Liver (tissue), 10 donors: ENCODE measurements at places on chromosomes 4 and X.

DNA sequence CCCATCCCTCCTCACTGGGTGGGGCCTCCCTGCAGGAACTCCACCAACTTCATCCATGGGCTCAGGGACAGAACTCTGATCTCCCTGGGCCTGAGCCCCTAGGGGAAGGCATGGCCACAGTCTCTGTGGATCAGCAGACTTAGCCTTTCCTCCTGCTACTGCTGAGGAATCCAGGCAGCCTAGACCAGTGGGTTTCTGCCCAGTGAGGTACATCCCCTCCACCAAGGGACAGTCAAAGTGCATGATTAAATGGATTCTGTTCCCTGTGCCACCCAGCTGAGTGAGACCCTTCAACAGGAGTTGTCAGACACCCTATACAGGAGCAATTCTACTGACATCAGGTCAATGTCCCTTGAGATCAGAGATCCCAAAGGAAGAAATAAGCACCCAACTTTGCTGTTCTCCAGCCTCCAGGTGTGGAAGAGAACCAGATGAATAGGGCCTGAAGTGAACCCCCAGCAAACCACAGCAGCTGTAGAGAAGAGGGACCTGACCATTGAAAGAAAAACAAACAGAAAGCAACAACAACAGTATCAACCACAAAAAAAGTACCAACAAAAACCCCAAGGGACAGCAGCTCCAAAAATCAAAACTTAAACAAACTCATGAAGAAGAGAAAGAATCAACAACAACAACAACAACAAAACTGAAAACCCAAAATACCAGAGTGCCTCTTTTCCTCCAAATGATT lies 84.8 kb downstream of the CHIC1 start:
- DNase-seq, result no peak

DNA sequence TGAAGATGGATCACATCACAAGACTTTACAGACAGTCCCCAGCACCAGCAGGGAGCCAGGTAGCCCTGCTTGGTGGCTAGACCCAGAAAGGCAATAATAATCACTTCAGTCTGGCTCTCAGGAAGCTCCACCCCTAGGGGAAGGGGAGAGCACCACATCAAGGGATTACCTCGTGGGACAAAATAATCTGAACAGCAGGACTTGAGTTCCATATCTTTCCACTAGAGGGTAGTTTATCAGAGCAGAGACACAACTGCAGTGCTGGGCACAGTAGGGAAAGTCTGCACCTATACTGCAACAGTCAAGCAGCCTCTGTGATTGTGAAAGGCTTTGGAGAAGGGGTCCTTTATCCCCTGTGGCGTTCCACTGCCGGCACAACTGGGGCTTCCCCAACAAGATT lies 547.0 kb upstream of the POU3F4 start:
- DNase-seq, result no peak

DNA sequence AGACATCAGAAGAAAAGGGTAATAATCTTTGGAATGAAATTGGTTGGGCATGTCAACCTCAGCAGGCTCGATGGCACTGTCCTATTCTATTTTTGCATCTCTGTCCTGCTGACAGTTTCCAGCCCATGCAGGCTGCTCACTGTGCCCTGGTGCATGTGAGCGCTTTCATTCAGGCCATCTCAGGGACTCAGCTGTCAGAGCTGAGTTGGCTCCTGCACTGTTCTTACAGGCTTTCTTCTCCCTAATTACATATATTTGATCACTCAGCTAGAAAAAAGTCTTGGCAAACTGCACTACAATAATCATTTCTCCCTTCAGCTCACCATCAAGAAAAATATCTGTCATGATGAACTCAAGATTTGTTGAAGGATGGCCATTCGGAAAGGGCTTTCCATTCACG lies 84.7 kb downstream of the RASL11B start:
- DNase-seq, result no peak

GRCh38 chr4:152352622-152353116 lies 183.2 kb downstream of the FBXW7 start:
- no peak for DNase-seq
